Activated CD4-positive, alpha-beta T cell treated with anti-CD3 and anti-CD28 coated beads for 4 hours (primary cell): ENCODE measurements at places on chromosomes 2 and 18.

DNA sequence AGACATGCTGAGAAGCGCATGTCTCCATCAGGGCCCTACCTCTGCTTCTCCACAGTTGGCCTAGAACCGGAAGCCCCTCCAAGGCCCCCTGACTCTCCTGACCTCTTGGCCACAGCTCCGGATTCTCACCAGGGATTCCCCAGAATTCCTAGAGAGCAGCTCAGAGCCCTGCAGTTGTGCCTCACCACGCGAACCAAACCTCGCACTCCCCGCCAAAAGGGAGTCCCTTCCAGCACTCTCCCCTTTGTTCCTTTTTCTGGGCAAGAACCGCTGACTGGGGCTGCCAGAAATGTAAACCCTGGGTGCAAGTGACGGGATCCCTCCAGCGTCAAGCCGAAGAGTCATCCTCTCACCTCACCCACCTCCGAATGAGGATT is 36.7 kb downstream of the AFF3 start:
- no peak for DNase-seq

GRCh38 chr18:43744960-43745745 is 467.9 kb upstream of the SYT4 start:
- DNase-seq: no peak

DNA sequence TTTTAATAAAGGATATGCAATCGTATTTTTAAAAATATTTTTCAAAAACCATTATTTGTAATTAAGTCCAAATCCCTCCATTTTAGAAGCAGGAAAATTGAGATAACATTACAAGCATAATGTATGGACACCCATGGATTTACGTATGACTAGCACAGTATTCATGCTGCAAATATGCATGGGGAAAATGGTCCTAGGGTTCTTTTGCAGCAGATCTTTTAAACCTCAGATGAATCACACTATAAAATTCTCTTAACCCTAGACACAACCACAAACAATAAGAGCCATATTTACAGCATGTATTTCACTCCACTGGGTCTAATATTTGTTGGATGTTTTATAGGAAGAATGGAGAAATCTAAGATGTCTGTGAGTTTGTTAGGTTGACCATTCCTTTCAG is 453.4 kb downstream of the TGIF1 start:
- no peak for DNase-seq

GRCh38 chr2:172070936-172071335 is 14.4 kb upstream of the DLX1 start:
- no peak for DNase-seq

DNA sequence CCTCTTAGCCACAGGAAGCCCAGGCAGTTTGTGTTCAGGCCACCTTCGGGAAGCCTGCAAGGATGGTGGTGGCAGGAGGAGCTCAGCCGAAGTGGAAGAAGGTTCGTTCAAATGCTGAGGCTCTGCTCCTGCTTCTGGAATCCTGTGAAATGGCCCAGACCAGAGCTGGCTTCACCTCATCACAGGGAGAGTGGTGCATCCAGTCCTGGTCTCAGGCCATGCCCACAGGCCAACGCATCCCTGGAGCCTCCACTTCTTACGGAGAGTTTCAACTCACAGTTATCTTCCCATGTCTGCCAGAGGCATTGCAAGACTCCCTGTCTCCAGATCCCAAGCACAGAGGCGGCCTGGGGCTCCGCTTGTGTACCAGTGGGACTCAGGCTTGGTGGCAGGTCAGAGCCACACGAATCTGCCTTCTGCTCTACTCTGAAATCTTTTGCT is 82.3 kb downstream of the NDUFA10 start:
- DNase-seq: no peak
